Naive thymus-derived CD8-positive, alpha-beta T cell (primary cell): ENCODE measurements at places on chromosomes 6 and 20.

- DNase-seq, result no peak
These were observed 24.4 kb upstream of the SLC17A3 start for GRCh38 chr6:25898289-25898977.

GRCh38 chr6:34362176-34362575 lies 30.3 kb downstream of the NUDT3 start:
- DNase-seq, result no peak

DNA sequence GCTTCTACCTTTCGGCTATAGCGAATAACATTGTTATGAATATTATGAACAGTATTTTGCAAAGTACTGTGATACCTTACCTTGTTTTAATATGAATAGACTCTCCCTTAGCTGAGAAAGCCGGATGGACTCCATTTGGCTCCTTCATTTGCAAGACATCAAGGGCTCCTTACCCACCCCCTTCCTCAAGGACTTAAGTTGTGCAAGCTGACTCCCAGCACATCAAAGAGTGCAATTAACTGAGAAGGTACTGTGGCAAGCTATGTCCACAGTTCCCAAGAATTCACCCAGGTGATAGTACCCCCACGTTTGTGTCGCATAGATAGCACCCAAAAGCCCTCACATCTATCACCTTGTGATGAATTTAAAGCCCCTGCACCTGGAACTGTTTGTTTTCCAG lies 11.2 kb downstream of the CST5 start:
- DNase-seq, result no peak

DNA sequence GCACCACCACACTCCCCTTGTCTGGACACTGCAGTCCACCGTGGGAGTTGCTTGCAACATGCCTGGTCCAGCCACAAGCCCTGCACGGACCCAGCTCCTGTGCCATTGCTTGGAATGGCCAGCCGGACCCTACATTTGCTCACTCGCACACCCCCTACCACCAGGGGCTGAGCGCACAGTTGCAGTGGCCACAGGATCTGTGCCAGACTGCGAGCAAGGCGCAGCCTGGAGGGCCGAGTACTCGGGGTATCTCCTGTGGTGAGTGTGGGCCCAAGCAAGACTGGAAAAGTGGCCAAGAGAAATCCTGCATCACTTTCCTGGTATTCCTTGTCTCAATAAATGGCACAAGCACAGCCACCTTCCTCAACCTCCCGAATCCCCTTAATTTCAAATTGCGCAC lies 85.4 kb upstream of the SAMD5 start:
- no peak for DNase-seq

DNA sequence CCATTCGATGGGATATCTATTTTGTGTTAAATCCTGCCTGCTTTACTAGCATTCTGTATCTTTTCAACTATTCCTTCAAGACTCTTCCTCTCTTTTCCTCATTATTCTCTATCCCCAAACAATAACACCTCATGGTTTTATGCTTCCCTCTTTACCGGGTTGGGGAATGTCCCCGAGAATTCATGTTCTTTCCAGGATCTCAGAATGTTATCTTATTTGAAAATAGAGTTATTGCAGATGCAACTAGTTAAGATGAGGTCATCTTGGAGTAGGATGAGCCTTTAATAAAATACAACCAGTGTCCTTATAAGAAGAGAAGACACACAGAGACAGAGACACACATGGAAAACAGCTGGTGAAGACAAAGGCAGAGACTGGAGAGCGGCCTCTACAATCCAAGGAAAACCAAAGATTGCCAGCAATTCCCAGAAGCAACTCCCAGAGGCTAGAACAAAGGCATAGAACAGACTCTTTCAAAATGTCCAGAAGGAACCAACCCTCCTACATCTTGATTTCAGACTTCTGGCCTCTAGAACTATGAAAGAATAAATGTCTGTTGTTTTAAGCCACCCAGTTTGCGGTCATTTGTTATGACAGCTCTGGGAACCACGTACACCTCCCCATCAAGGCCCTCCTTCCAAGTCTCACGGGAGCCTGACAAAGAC lies 126.8 kb upstream of the TNFAIP3 start:
- DNase-seq, result no peak

DNA sequence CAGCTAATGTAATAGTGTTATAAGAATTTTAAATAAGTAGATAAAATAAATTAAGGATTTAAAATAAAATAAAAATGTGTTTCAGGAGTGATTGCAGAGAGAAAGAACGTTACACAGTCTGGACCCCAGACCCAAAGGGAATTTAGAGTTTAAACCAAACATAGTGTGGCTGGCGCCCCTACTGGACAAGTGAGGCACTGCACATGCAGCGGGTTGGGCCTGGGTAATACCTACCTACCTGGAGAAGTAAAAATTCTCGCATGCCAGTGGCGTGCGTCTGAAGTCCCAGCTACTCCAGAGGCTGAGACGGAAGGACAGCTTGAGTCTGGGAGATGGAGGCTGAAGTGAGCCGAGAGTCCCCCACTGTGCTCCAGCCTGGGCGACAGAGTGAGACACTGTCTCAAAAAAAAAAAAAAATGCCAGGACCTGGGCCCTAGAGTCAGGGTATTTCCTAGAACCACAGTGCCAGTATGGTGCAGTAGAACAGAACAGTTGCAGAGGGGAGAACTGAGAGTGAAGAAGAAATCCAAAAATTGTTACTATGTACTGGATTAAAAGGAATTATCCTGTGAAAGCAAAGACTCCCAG lies 71.4 kb upstream of the TCF21 start:
- no peak for DNase-seq

- DNase-seq, result no peak
These were observed 4.6 kb upstream of the DST start for GRCh38 chr6:56647172-56647762.

DNA sequence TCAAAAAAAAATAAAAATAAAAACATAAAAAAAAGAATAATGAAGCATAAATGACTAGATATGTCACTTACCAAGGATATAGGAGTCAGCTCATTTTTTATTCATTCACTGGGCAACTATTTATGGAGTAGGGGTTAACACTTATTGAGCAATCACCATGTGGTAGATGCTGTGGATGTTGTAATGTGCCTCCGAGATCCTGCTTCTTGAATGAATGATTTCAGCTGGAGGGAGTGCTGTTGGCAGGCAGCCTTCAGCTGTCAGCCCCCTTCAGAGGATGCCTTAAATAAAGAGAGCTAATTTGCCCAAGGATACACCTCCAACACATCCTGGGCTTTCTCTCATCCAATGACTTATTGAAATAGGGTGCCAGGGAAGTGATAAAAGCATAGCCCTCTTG lies 229.5 kb upstream of the DTNBP1 start:
- no peak for DNase-seq

DNA sequence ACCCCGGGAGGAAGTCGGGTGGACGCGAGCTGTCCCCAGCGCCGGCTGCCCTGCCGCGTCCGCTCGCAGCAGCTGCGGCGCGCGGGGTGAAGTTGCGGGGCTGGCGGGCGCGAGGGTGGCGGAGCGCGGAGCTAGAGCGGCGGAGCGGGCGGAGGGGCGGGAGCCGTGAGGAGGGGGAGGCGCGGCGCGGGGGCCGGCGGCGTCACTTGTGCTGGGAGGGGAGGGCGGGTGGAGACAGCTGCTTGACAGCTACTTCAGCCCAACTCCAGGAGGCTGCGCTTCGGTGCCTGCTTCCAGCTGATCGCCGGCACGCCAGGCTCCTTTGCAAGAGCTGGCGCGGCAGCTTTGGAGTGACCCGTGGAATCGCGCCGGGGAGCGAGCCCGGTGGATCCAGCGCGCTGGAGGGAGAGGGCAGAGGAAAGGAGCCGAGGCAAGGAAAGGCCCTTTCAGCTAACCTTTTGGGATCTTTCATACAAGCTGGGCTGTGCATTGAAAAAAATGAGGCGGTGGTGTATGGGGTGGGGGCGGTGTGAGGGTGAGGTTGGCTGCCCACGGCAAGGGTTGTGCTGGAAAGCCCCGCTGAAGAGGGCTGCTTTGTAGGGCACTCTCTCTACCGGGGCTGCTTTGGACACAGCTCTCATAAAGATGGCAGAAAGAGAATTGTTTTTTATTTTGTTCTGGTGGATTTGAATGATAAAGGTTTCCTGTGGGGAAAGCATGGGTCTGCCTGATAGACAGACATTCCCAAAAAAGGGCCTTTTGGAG lies 24.6 kb downstream of the RIPOR2 start:
- DNase-seq, result peak; percentile 70

DNA sequence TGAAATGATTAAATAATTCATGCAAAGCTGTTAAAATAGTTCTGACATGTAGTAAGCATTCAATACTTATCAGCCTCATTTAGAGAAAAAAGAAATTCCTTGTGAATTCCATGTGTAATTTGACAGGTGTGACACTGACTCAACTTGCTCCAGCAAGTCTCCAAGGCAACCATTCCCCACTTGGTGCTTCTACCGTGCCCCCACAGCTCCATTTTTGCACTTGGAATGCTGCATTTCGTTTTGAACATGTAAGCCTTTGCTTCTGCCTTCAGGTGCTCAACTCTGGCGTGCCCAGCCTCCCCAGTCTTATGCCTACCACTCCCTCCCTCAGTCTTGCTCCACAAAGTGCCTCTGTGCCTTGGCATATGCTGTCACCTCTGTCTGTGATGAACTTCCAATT lies 760.6 kb upstream of the CHD6 start:
- DNase-seq, result no peak

DNA sequence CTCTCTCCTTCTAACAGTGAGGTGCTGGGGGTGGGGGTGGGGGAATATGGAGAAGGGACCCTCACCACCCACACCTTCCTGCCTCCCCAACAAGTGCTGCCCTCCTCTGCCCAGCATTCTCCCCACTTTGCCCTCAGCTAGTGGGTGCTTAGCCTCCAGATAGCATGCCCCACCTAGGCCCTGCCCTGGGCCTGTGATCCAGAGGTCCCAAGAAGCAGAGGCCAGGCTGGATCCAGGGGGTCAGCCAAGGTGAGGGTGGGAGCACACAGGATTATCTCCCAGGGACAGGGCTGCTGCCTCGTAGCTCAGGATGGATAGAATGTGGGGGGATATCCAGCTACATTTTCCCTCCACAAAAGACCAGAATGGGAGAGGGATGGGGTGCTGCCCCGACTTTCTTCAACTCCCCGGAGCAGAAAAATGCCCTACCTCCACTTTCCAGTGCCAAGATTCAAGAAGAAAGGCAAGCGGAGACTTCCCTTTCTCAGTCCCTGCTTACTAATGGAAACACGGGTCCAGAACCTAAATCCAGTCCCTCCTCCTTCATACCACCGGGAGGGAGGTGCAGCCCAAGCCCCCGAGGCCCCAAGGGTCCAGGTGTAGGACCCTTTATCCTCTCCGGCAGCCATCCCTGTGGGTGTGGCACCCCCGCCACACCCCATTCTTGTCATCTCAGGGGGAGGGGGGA lies 987 bp downstream of the ADISSP start:
- DNase-seq, result no peak

- DNase-seq, result peak; percentile 38
These were observed 35.1 kb downstream of the RRBP1 start for GRCh38 chr20:17646961-17647301.

DNA sequence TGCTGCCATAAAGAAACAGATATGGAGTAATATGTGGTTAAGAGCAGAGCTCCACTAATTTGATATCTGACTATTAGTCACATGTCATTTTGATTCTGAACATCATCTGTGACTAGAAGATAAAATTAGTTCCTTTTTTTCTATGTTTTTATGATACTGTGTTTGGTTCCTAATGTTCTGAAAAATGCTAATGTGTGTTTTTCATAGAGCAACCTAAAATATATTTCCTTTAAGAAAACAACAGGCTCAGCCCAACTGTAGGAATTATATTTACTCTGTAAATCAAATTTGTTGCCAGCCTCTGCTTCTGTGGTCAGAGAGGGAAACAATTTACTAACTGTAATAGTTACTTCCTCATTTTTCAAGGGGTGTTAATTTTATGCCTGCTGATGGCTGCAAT lies 33.3 kb upstream of the TXLNB start:
- DNase-seq, result no peak

- DNase-seq, result no peak
These were observed 45.7 kb upstream of the B4GALT5 start for GRCh38 chr20:49759266-49759950.

DNA sequence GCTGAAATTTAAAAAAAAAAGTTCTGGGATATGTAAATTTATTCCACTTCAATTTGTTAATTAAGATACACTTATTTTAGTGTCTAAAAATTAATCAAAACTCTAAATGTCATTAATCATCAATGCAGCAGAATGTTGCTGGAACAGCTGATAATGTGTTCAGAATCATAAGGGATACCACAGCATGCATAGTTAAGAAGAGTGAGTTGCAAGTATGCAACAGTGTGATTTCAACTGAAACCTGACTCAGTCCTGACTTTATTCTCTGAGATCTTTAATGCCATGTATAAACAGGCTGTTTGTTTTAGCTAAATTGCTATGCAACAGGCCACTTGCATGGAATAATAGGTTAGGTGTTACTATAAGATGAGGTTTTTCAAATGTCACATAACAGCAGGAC lies 1.4 kb downstream of the GRIK2 start:
- DNase-seq, result no peak

GRCh38 chr6:158767709-158768108 lies 51.5 kb downstream of the EZR start:
- no peak for DNase-seq

DNA sequence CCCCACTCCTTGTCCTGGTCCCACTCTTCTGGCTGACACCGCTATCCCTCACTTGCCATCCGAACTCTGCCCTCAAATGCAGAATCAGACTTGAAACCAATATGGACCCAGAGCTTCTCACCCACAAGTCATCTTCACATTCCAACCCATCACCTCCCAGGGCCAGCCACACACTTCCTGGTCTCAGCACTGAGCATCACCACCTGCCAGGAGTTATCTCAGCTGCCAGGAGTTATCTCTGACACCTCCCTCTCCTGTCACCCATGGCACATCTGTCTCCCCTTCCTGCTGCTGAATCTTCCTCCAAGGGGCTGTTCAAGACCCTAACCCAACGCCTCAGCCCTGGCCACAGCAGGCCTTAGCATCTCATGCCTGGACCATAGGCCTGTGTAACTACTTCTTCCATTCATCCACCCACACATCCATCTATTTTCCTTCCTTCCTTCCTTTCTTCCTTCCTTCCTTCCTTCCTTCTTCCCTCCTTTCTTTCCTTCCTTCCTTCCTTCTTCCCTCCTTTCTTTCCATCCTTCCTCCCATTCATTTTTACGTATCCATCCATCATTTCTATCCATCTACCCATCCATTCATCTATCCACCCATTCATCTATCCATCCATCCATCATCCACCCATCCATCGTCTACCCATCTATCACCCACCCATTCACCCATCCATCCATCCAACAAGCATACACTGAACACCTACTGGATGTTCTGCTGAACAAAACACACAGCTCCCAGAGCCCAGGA lies 74.6 kb upstream of the NNAT start:
- DNase-seq, result no peak

DNA sequence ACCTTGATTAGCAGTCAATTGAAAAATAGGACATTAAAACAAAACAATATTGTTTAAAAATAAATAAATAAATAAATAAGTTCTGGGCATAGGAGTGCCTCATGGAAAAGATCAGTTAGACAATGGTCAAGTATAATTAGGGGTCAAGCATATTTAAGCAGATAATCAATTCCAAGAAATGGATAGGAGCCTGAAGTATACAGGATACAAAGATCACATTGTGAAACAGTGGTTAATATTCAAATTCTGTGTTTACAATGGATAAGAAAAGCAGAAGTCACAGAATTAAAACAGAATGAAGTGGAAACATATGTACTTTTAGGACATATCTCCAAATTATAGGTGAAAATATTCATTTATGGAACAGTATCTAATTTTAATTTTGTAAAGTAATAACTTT lies 1028.6 kb upstream of the CITED2 start:
- DNase-seq, result no peak

GRCh38 chr20:33704197-33704924 lies 15.7 kb downstream of the PXMP4 start:
- DNase-seq, result no peak
